Aorta (tissue), 5 donors: ENCODE measurements at places on chromosomes 6 and 20. TPM values are rescaled to one million over a fixed set of nuclear protein-coding genes. Genes with fewer than 3 reads are reported as not detected.
A peak's percentile ranks its signal among the peaks of the same experiment; 100 is the strongest.

OR2H2 gene
- not detected for polyA plus RNA-seq

DNA sequence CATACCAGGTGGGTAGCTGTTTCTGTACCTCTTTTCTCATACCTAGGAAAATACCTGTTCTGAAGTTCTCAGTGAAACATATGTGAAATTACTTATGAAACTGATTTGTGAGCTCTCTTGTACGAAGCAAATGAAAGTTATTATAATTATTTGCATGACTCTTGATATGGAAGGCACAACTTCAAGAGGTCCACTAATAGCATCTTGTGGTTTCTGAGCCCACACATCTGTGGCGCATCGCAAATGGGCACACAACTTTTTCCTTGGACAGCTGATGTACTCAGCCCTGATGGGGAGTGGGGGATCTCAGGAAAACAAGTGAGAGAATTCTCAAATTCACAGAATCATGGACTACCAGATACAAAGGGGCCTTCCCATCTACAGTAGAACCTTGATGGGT is 432.3 kb downstream of the CD83 start:
- no peak for DNase-seq

EYS gene
- not detected for polyA plus RNA-seq

GRCh38 chr20:46663531-46663930 is 12.3 kb upstream of the SLC13A3 start:
- no peak for DNase-seq

DNA sequence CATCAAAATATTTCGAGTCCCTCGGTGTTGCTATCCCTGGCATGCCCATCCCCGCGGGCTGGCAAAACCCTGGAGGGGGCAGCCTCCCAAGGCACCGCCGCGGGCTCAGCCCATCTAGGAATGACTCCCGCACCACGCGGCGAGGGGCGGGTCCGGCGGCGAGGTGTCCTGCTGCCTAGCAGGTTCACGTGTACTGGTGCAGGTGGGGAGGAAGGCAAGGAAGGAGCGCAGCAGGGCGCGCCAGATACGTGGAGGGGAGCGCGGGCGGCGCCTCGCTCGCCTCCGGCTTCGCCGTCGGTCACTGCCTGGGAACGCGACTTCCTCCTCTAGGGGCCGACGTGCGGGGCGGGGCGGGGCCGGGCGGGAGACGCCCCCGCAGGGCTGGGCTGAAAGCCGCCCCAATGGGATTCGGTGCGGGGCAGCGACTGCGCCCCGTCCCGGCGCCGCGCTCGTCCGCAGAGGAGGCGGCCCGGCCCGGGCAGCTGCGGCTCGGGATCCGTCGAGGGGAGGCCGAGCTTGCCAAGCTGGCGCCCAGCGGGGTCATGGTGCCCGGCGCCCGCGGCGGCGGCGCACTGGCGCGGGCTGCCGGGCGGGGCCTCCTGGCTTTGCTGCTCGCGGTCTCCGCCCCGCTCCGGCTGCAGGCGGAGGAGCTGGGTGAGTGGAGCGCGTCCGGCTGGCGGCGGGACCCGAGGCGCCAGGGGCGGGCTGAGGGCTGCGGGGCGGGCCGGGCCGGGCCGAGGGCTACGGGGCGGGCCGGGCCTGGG is at the start of gene DCBLD1:
Gene DCBLD1, plus strand, starts transcription at position 435 of the 764 bp plus-strand sequence. Its CDS starts 108 bp downstream, at position 543.
- DNase-seq = peak; percentile 92

- no peak for DNase-seq
Observed at GRCh38 chr6:167766986-167767714, 59.6 kb upstream of the AFDN start.

DNA sequence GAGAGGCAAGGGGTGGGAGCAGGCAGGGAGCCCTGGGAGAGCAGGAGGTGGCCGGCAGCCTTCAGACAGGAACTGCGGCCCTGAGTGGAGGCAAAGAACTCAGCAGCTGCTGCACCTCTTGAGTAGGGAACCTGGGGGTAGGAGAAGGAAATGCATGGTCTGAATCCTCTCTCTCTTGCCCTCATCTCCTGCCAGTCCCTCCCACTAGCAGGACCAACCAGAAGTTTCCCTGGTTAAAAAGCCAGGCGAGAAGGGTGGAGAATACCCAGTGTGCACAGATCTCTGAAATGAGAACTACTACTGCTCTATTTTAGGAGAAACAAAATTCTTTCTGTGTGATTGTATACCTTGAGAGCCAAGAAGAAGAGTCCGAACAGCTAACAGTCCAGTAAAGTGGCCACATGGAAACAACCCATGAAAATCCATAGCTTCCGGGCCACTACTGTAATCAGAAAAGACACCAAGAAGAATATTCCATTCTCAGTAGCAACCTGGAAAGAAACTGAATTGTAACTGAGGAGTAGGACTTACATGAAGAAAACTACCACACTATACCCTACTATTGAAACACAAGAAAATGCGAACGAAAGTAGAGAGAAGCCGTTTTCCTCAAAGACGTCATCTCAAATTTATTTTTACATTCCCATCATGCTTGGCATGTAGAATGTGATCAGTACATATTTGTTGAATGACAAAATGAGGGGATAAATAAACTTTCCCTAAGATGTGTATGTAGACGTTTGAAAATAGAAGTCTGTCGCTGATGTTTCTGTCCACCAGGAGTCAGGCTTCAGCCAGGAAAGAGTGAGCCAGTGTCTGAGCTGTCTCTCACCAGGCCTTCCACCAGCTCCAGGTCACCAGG is 25.6 kb downstream of the WRNIP1 start:
- DNase-seq = no peak

- no peak for DNase-seq
Observed at GRCh38 chr6:16559071-16559470, 202.2 kb downstream of the ATXN1 start.

PPP1R3G gene
- polyA plus RNA-seq = 0.41 TPM

GRCh38 chr6:118456982-118457381 is 91.1 kb upstream of the PLN start:
- DNase-seq = no peak

DNA sequence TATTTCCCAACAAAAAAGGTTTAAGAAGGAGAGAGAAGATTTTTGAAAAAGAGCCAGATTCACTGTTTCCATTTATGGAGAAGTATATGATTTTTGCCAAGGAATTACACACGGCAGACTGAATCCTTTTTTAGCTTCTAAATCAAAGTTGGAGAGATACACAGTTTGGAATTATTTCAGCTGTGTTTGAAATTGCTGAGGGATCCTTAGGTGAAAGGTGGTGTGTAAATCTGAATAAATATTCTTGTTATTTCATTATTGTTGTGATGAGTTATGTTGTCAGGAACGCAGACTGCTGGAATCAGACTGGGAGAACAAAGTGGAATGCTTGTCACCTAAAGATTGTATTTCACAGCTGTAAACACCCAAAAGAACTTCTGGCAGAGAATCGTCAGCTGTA is 168.5 kb upstream of the AKIRIN2 start:
- DNase-seq = no peak

DNA sequence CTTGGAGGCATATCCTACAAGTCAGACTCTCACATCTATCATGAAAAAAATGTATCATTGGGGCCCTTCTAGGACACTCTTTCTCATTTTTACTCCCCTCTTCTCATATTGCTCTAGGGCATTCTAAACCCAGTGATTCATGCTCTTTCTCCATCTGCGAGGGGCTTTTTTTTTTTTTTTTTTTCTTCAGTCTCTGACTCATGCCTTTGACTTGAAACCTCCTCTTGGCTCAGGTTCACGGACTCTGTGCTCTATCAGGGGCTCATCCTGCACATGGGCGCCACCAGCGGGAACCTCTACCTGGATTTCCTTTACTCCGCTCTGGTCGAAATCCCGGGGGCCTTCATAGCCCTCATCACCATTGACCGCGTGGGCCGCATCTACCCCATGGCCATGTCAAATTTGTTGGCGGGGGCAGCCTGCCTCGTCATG is 17.8 kb downstream of the SLC22A1 start:
- DNase-seq = no peak

DNA sequence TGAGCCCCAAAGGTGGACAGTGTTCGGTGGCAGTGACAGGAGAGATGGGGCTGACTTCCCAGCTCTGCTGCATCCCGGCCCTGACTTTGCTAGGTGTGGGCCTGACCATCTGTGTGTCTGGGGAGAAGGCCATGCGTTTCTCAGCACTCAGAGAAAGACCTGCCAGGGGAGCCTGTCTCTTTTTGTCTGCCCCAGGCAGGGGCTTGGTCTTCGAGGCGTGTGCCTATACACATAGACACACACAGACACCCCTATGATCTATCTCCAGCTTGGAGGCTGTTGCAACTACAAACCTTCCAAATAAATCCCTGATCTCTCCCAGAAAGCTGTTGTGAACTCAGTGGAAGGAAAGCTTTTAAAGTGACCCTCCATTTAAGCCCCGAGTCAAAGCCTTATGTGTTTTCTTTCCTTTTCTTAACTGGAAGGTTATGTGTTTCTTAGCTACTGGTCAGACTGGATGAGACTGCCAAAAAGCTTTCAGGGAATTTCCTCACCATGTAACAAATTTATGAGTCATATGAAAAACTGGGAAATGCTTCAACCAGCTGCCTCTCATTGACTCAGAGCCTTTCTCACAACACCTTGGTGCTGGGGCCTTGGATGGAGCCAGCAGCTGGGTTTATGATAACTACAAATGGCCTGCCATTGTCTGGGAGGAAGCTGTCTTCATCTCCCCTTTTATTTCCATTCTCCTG is 102.6 kb downstream of the CDC5L start:
- no peak for DNase-seq

DNA sequence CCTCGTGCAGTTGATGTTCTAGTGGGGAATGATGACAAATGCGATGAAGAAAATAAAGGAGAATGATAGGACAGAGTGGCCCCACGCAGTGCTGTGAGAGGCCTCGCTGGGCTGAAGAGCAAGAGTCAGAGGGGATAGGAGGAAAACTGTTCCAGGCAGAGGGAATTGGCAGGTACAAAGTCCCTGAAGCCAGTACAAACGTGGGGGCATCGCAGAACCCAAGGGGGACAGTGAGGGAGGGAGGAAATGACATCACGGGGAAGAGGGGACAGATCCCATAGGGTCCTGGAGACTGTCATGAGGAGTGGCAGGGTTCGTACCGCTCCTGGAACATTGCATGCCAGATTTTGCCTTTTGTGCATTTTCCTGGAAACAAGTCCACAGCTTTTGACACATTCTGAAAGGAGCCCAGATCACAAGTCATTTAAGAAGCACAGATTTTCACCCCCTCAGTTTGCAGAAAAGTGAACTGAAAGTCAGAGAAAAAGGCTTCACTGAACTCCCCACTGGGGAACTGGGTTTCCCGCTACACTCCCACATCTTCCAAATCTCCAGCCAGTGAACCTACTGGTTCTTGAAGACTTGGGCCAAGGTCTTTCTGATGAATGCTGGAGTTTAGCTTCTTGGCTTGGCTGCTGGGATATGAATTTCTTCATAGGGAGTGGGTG is 77.0 kb downstream of the SULF2 start:
- no peak for DNase-seq

CDSN gene
- polyA plus RNA-seq = not detected

DNA sequence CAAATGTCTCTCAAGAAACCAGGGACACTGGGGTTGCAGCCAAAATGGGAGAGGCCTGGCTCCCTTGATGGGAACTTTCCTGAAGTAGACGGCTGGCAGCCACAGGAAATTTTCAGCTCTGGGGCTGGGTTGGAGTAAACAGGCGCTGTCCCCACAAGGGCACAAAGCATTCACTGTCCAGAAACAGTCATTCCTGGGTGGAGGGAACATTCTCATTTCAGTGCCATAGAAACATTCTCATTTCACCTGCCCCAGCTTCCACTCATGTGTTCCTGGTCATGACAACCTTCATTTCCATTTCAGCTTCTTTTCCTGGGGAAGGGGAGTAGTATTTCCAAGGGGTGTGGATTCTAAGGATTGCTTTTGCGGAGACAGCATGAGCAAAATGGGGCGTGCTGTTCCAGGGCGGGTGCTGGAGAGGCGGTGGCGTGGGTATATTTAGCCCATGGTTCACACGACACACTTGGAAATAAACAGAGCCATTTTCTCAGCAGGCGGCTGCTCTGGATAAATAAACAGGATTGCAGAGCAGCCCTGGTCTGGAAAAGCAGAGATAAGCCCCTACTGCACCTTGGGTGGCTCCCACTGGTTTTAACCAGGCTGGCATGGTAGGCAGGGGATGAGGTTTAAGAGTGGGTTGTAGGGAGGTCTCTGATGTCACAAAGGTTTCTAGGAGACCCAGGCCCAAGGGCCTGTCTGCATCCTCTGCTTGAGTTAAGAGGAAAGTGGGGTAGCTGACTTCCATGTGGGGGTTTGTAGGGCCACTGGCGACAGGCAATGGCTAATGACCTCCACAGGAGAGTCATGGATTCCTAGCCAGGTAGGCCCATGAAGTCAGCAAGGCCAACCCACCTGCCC is 32.9 kb downstream of the COX4I2 start:
- DNase-seq = peak; percentile 80

GRCh38 chr6:40171343-40171742 is 237.1 kb upstream of the MOCS1 start:
- DNase-seq = no peak

GRCh38 chr20:59810449-59811187 is 122.8 kb downstream of the SYCP2 start:
- DNase-seq = no peak

TGM3 gene
- polyA plus RNA-seq = 0.72 TPM

- DNase-seq = peak; percentile 32
Observed at GRCh38 chr6:32183483-32184083, 470 bp downstream of the AGER start.

- DNase-seq = no peak
Observed at GRCh38 chr20:10322073-10323012, 103.7 kb downstream of the SNAP25 start.

EDN1 gene
- polyA plus RNA-seq = 10.7 TPM

CBFA2T2 gene
- 8.2 TPM for polyA plus RNA-seq

- DNase-seq = no peak
Observed at GRCh38 chr6:161414707-161415106, 140.8 kb upstream of the AGPAT4 start.

TPD52L1 gene
- 78.0 TPM for polyA plus RNA-seq
